Body of pancreas (tissue), 4 donors: ENCODE measurements at places on chromosomes 2 and 18.

- DNase-seq, result no peak
Observed at GRCh38 chr18:31659576-31660177, 24.7 kb downstream of the B4GALT6 start.

DNA sequence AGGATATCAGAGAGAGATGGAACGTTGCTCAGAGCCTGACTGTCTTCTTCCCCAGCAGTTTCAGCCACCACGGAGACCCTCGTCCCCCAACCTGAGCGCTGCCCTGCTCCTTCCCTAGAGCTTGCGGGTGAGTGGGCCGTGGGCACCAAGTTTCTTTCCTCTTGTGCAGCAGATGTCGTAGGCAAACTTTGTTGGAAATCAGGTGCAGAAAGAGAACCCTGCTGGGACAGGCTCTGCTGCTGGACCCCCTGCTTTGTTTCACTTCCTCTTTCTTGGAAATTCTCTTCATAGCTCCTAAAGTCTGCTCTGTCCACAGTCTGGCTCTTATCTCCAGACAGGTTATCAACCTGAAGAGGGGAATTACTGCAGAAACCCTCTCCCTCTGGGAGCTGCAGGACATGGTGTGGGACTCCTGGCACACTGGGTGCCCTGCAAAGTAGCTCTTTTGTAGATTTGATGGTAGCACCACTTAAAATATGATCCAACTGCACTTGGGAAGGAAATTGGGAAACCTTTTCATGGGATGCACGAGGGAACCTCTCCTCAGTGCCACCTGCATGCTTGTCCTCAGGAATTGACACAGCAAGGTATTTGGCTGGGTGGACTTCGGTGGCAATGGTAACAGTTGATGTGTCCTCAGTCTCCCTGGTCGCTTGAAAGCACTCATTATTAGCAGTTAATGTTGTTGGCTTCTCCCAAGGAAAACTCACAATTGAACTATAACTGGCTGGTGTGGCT is 92.2 kb downstream of the ALPK2 start:
- DNase-seq, result peak; percentile 28

- no peak for DNase-seq
Observed at GRCh38 chr2:36172824-36173223, 182.8 kb upstream of the CRIM1 start.

DNA sequence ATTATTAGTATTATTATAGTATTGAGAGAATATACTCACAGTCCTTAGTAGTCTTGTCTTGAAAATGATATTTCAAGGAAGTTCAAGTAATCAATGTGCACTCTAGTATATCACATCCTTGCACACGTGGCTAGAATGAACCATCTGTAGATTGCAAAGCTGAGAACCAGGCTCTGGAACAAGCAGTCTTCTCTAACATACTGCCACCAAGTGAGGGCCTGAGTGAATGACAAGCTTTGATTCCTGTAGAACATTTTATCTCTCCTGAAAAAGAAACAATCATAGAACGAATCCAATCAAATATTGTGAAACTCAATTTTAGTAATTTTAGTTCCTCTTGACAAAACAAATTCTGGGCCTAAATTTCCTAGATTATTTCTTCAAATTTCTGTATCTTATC is 55.3 kb upstream of the SULT1C3 start:
- no peak for DNase-seq

DNA sequence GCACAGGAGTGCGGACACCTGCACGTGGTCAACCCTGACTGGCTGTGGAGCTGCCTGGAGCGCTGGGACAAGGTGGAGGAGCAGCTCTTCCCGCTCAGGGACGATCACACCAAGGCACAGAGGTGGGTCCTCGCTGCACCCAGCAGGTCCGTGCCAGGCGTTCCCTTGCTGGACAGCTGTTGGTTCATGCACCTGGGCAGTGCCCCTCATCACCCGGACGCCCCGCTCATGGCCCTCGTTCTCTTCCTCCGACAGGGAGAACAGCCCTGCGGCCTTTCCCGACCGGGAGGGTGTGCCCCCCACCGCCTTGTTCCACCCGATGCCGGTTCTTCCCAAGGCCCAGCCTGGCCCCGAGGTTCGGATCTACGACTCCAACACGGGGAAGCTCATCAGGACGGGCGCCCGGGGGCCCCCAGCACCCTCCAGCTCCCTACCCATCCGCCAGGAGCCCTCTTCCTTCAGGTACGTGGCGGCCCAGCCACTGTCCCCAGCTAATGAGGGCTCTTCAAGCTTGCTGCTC is 38.0 kb downstream of the CTDP1 start:
- DNase-seq, result no peak

DNA sequence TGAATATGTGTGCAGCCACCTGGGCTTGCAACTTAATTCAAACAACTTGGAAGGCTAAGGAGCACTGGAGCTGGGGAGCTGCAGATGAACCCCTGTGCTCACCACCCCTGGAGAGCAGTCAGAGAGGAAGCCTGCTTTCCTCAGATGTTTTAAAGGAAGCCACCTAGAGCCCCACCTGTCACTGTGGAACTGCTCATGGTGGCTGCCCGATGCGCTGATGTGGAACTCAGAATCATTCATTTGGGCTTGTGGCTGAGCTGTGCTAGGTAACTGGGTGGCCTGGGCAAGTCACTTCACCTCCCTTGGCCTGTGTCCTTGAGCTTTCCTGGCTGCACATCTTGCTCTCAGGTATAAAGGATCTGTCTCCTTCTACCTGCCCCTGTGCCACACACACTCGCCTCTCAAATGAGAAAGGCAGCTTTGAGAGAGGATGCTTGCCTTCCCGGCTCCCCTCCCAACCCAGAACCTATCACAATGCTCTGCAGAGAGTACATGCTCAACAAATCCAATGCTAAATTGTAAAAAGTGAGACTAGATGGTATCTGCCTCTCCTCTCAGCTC is 41.3 kb downstream of the BCL11A start:
- DNase-seq, result no peak

DNA sequence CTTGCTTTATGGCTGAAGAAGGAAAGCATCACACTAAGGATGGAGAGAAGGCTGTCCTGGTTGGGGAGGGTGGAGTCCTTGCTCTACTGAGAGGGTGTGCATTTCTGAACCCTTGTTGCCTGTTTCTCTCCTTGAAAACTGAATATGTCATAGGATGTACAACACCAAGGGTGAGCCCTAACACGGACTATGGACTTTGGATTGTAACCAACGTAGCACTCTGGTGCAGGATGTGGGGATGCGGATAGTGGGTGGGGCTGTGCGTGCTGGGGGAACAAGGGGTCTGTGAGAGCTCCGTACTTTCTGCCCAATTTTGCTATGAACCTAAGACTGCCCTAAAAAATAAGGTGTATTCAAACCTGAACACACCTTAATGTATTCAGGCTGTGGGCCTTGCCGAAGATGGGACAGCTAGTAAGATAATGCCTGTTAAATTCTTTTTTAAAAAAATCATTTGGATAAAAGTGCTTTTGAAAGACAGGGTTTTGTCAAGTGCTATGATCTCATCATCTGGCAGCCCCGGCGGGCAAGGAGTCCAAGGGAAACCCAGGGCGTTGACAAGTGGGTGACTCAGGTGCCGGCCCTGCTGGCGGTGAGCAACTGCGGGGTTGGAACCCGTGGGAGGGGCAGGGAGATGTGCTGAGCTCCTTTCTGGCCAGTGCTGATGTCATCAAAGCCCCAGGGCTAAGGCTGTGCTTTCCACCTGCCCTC is 54.0 kb downstream of the GATA6 start:
- DNase-seq, result peak; percentile 72

- DNase-seq, result no peak
Observed at GRCh38 chr18:69574401-69574800, 173.7 kb downstream of the DOK6 start.

GRCh38 chr2:113857464-113857863 is 32.4 kb upstream of the ACTR3 start:
- DNase-seq, result no peak

DNA sequence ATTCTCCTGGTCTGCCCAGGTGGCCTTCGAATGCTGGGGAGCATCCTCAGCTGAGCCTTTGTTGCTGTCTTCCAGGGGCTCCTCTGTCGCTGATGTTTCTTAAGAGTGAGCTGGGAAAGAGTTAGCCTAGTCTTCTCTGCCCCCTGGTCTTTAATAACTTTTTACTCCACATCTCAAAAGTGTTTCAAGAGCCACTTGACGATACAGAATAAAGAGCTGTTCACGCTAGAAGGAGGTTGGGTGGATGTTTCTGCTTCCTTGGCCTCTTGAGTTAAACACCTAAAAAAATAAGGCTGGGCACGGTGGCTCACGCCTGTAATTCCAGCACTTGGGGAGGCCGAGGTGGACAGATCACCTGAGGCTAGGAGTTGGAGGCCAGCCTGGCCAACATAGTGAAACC is 2.8 kb upstream of the BUB1 start:
- no peak for DNase-seq

- DNase-seq, result no peak
Observed at GRCh38 chr2:150127346-150127990, 360.0 kb downstream of the RND3 start.

DNA sequence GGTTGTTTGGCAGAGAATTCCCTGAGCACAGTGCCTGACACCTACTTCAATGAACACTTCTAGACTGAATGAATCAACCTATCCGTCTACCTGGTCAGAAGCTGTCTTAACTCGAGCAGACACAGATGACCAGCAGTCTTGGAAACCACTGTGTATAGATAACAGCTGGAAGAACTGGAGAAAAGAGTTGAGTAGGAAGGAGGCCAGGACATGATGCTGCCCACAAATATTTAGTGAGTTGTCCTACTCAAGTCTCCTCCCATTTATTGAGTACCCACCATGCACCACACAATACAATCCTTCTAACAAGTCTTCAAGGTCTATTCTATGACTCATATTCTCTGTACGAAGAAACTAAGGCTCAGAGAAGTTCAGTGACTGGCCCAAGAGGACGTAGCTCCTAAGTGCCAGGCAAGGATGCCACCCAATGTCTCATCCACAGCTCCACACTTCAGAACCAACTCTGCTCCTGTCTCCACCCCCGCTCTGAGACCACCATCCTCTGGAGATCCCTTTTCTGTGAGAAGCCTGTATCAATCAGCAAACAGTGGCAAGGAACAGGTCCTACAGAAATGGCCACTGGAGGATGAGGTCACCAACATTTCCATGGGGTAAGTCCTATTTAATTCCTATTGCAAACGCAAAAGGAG is 62.2 kb downstream of the GALNT14 start:
- no peak for DNase-seq

DNA sequence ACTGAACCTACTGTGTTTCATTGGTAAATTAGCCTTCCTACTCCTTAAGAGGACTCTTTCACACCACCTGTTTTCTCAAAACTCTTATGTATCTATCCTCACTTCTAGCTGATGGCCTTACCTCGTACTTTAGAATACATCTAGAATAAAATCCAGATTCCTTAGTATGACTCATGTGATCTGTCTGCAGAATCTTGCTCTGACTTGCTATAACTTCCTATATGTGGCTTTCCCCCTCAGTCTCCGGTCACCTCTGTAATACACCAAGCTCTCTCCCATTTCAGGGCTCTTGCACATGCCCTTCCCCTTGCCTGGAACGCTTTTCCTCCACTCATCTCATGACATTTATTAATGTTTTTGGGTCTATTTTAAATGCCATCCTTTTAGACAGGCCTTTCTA is 95.6 kb upstream of the LHCGR start:
- DNase-seq, result no peak

DNA sequence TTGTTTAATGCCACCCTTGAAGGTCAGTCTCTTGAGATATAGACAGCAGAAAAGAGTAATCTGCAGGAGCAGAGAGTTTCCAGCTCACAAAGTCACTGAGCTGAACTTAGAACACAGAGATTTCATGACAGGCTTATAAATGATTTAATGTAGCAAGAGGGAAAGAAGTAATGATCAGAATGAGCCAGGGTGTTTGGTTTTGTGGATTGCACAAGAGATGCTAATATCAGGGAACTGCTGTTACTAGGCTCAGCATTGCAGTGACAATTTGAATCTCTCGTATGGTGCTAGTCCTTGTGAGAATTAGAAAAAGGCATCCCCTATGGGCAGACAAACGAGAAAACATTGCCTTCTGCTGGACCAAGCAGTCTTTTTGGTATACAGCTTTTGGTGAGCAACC is 61.7 kb upstream of the ITGB6 start:
- no peak for DNase-seq

GRCh38 chr2:74003494-74004211 is 18.9 kb downstream of the TET3 start:
- DNase-seq, result no peak

DNA sequence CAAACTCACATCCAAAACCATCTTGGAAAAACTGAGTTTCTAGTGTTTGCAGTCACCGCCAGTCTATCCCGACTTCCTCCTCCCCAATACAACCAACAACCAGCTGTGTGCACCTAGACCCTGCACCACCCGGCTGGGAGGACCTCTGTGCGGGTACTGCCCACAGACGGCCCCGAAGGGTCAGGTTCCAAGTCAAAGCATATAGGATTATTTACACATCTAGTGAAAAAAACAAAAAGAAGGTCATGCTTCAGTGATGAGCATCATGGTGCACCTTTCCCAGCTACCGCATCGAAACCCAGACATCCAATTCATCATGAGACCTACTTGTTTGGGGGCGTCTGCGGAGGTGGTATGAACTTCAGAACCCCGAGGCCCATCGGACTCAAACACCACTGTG is 124.8 kb downstream of the ZNF516 start:
- DNase-seq, result peak; percentile 7

GRCh38 chr2:49069829-49070228 is 84.5 kb downstream of the FSHR start:
- no peak for DNase-seq

GRCh38 chr2:101524806-101525430 is 50.0 kb upstream of the RFX8 start:
- no peak for DNase-seq

GRCh38 chr2:152858594-152859265 is 140.3 kb downstream of the ARL6IP6 start:
- DNase-seq, result no peak

DNA sequence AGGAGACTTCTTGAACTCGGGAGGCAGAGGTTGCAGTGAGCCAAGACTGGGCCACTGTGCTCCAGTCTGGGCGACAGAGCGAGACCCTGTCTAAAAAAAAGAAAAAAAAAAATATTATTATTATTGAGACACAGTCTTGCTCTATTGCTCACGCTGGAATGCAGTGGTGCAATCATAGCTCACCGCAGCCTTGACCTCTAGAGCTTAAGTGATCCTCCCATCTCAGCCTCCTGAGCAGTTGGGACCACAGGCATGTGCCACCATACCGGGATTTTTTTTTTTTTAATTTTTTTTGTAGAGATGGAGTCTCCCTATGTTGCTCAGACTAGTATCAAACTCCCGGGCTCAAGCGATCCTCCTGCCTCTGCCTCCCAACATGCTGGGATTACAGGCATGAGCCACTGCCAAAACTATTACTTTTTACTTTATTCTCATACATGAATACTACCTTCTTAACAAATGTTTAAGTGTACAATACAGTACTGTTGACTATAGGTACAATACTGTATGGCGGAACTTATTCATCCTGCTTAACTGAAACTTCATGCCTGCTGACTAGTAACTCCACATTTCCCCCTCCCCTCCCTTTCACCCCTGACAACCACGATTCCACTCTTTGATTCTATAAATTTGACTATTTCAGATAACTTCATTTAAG is 15.5 kb downstream of the FBXO11 start:
- no peak for DNase-seq

GRCh38 chr2:68086166-68086565 is 23.4 kb upstream of the C1D start:
- no peak for DNase-seq
